ENCODE measurements at places on chromosomes 2 and 18.

- DNase-seq: peak; percentile 25
Measured at GRCh38 chr2:234291765-234292204, 205.1 kb downstream of the ARL4C start.

DNA sequence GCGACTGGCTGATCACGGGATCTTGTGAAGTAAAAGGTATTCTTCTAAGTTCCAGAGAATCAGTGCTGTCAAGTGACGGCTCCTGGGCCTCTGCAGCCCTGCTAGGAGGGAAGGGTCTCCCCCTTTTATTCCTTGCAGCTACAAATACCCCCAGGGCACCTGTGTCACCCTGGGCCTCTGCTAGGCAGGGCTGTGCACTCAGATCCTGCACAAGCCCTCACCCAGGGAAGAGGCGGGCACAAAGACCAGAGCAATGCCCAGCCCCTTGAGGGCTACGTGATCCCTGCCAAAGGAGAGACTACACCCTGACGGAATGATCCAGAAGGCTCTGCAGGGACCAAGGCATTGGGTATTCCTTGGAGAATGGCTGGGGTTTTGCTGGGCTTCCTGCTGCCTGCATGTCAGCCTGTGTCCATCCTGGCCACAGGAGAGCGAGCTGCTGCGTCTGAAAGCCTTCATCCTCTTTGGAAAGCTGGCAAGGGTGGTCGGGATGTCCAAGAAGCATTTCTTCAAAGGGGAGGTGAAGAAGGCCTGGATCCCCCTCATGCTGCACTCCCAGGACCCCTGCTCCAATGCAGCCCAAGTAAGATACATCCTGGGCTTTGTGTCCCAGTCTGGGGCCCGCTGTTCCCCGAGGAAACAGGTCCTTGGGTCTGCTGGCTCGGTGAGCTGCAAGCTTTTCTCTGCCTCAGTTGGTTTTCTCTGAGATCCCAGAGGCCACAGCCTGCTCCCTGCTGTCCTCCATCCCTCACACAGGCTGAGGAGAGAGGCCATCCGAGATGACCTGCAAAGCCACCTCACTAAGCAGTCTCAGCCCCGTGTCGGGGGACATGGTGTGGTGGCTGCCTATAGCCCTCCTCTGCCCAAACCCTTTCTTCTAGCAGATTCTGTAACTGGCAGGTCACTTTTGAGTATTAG, 24.9 kb downstream of the HJURP start:
- DNase-seq: no peak

- DNase-seq: no peak
Measured at GRCh38 chr2:135991861-135992260, 6.4 kb upstream of the DARS1 start.

GRCh38 chr2:24893934-24894333, 26.1 kb downstream of the ADCY3 start:
- DNase-seq: no peak

DNA sequence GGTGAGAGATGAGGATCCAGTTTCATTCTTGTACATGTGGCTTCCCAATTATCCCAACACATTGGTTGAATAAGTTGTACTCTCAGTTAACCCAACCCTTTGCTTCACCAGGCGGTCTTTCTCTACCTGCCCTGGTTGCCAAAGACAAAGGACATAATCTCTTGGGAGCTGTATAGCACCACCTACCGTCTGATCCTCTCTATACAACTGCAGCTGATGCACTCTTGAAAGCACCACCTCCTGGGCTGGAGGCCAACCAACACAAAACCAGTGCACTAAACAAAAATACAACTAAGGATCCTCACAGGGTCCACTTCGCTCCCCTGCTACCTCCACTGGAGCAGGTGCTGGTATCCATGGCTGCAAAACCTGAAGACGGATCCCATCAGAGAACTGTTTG, 473.6 kb upstream of the NRXN1 start:
- no peak for DNase-seq

GRCh38 chr2:290090-290722, 2.3 kb upstream of the ALKAL2 start:
- peak; percentile 28 for DNase-seq

- no peak for DNase-seq
Measured at GRCh38 chr2:127650041-127650784, 4.3 kb downstream of the GPR17 start.

- no peak for DNase-seq
Measured at GRCh38 chr2:181810823-181811695, 80.5 kb upstream of the ITPRID2 start.

GRCh38 chr2:152459091-152459490, 124.1 kb downstream of the FMNL2 start:
- DNase-seq: no peak

Measured in DMS79 (cell line).